Neural progenitor cell (in vitro differentiated cells): ENCODE measurements at places on chromosomes 16 and 17. TPM values are rescaled to one million over a fixed set of nuclear protein-coding genes. Genes with fewer than 3 reads are reported as not detected.

The TMEM114 gene
- total RNA-seq: 1.3 TPM in 1 of 2 replicates, not detected in the other

The SSTR5 gene
- total RNA-seq: not detected in 2 replicates

The CA5A gene
- not detected in 2 replicates for total RNA-seq

The SLC5A11 gene
- 0.09 TPM in 1 of 2 replicates, not detected in the other for total RNA-seq

The NOS2 gene
- 26.6 and 39.7 TPM in 2 replicates for total RNA-seq

The AANAT gene
- total RNA-seq: not detected in 2 replicates

The CA7 gene
- total RNA-seq: not detected in 2 replicates

The TCAP gene
- total RNA-seq: 0.19 and 1.3 TPM in 2 replicates

The CSH1 gene
- total RNA-seq: not detected in 2 replicates

The TMED6 gene
- total RNA-seq: not detected in 2 replicates

The PYDC1 gene
- total RNA-seq: not detected in 2 replicates

The HEATR9 gene
- total RNA-seq: not detected in 2 replicates

The RNF43 gene
- 0.50 TPM in 1 of 2 replicates, not detected in the other for total RNA-seq

The DRC3 gene
- 0.07 and 0.81 TPM in 2 replicates for total RNA-seq

The RFFL gene
- 20.6 and 22.3 TPM in 2 replicates for total RNA-seq

The ADAMTS18 gene
- total RNA-seq: 0.59 and 1.9 TPM in 2 replicates

The DYNLRB2 gene
- total RNA-seq: not detected in 2 replicates

The EVPLL gene
- not detected in 2 replicates for total RNA-seq

The MMP25 gene
- 0.58 and 0.62 TPM in 2 replicates for total RNA-seq

The KRT9 gene
- not detected in 2 replicates for total RNA-seq

The AARS1 gene
- total RNA-seq: 53.7 and 60.8 TPM in 2 replicates

The KRTAP4-9 gene
- total RNA-seq: not detected in 2 replicates

The TEKT5 gene
- 0.07 and 0.50 TPM in 2 replicates for total RNA-seq

The FOXF1 gene
- total RNA-seq: not detected in 2 replicates

The MT1A gene
- not detected in 2 replicates for total RNA-seq

The CRYM gene
- total RNA-seq: 0.36 and 1.3 TPM in 2 replicates

The CCL16 gene
- not detected in 2 replicates for total RNA-seq

The ASPSCR1 gene
- total RNA-seq: 13.1 and 40.9 TPM in 2 replicates

The HP gene
- total RNA-seq: not detected in 2 replicates

The TEX14 gene
- 0.09 and 1.4 TPM in 2 replicates for total RNA-seq

The TMEM92 gene
- 1.8 and 4.4 TPM in 2 replicates for total RNA-seq
